Liver (tissue), 10 donors: ENCODE measurements at places on chromosomes 3 and 15.
A peak's percentile ranks its signal among the peaks of the same experiment; 100 is the strongest.

DNA sequence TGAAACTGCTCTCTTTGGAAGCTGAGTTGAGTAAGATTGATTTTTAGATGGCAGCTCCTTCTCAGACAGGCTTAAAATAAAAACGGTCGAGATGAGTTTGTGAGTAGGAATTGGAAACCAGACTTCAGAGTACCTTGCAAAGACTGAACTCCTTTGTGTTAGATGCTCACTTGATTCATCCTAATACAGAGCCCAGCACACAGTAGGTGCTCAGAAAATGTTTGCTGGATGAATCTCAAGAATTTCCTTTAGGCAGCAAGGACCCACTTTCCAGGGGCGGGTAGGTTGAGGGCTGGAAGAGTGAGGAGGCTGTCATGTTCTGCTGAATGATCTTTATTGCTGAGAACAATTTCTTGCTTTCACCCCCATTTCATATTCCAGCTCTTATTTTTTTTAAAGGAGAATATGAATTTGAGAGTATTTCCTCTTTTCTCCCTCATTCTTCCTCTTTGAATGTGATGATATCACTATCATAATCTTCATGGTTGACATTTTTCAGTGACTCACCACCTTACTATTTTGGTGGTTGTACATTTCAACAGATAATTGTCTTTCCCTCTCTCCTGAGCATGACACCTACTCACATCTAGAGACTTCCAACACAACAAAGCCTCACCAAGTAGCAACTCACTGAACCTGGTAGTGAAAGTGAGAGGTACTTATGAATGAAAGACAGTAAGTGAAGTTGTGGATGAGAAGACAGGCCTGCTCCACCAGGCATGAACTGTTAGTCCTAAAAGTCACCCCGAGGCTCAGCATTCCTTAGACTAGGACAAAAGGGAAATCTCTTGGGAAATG, 113.3 kb downstream of the PDCD6IP start:
- no peak for DNase-seq

DNA sequence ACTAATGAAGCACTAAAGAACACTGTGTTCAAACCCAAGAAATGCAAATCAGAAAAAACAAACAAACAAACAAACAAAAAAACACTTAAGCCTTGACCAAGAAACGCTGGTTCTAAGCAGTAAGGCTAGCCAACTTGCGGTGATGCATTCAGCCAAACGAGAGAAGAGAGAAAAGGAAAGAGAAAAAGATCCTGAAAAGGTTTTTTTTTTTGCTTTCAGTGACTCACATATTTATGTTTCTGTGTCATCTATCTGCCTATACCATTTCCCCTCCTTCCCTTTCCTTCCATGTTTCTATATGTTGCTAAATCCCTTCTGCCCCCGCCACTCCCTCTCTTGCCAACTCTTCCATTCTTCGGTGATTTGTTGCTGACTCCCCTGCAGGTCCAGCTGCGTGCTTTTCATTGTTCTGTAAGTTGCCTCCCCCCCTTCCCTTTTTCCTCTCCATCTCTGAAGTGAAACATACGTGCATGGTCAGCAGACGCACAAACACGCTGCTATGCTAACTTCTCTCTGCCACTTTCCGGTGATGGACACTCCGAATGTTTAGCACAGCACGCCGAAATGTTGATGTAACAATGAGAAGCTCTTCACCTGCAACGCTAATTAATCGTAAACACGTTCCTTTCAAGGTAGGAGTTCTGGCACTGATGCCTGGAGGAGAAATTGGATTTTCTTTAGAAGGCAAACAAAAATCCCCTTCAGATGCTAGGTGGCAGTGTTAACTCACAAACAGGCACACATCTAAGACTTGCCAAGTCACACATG, 154.4 kb downstream of the TUSC7 start:
- DNase-seq, result no peak

- DNase-seq, result no peak
These were observed 3.1 kb upstream of the CFAP20DC start for GRCh38 chr3:59052803-59053411.

DNA sequence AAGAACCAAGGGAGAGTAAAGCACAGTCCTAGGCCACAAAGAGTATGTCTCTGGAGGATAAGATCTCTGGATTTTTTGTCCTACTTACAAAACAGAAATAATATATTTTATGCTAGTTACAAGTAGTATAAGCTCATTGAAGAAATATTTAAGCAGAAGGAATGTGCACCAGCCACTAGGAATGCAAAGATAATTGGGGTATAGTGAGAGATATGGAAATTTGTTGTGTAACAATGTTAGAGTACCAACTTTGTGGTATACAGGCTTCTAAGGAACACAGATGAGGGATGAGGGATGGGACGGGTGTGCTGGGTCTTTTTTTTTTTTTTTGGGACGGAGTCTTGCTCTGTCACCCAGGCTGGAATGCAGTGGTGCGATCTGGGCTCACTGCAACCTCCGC, 26.5 kb downstream of the AKAP13 start:
- no peak for DNase-seq

GRCh38 chr15:89442671-89443307, 53.6 kb downstream of the RHCG start:
- DNase-seq, result peak; percentile 73

DNA sequence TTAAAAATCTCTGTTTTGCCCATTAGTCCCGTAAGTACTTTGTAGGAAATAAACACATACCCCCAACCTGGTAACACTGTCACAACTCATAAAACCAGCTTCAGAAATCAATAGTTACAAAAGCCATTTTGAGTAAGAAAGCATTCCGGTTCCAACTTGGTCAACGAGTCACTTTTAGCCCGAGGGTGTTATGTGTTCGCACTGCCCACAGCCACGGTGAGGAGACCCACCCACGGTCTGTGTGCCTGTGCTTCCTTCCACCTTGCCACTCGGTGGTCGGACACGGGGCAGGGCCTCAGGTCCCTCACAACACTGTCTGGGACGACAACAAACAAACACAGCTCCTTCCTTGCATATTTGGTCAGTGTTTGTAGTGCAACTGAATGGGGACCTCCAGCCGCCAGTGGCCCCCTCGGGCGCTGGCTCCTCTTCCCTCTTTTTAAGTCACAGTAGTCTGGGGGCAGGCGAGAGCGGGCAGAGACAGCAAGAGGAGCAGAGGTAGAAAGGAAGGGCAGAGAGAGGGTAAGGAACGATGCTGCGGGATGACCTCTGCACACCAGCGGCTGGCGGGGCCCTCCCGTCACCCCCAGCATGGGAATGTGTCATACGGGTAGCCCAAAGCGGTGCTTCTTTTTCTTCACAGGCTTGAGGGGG, 5.2 kb upstream of the MUSTN1 start:
- no peak for DNase-seq

DNA sequence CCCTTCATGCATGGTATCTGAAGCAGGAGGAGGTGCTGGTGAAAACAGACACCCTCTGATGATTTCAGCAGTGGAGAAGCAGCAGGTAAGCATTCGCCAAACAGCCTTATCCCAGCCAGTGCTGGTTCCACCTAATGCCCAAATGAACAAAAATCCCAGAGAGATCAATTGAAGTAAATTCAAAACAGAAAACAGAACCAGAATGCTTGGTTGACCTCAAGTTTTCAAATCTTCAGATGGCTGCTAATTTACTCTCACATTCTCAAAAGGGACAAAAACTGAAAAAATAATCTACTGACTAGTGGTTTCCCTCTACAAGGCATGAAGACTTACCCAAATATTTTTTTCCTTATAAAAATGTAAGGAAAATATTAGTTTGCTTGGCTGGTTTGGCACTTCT, 87.0 kb upstream of the MYO5C start:
- DNase-seq, result no peak

- DNase-seq, result no peak
These were observed 467.5 kb downstream of the C3orf38 start for GRCh38 chr3:88617283-88617682.

GRCh38 chr15:98241032-98241554, 280.6 kb downstream of the ARRDC4 start:
- DNase-seq, result no peak

GRCh38 chr3:81743096-81744025, 18.1 kb downstream of the GBE1 start:
- no peak for DNase-seq

DNA sequence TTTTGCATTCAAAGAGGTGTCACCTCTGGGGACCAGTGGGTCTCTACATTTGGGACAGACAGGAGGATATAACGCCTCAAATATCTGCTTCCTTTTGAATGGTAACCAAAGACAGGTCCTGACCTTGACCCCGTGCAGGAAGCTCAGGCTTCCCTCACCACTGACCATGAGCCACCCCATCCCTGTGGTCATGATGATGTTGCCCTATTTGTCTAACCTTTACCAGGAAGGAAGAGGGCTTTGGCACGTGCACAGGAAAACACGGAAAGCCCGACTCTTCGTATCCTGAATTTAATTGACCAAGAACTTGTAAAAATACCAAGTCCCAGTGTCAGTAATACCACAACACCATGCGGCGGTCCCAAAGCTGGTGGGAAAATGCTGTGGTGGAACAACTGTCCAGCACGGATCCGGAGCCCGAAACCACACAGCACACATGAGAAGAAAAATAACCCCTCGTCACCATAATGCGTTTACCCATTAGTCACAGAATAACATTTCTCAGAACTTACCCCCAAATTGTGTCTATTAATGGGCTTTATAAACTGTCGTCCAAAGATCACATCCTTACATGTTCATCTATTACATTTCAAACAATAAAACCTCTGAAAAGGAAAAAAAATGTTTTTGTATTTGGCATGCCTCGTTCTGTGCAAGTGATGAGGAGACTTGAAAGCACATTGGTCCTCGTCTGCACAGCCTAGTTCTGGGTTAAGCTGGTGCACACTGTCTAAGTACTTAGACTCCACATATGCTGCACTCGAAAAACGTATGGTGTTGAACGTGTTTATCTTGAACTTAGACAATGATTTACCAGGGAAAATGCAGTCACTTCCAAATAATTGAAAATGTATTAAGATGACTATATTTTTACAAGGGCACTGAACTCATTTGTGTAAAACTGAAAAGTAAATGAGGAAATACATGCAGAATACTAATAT, 118.9 kb upstream of the IGF1R start:
- DNase-seq, result no peak

GRCh38 chr3:104273046-104273649, 1093.6 kb upstream of the ALCAM start:
- DNase-seq, result no peak

GRCh38 chr3:109532257-109533216, 195.2 kb upstream of the DPPA4 start:
- DNase-seq, result no peak

- DNase-seq, result no peak
These were observed 284.8 kb downstream of the GBE1 start for GRCh38 chr3:81476692-81477091.

- DNase-seq, result no peak
These were observed 61.9 kb upstream of the CBLB start for GRCh38 chr3:105930733-105931132.

- no peak for DNase-seq
These were observed 72.4 kb downstream of the TBC1D2B start for GRCh38 chr15:78004919-78005634.

DNA sequence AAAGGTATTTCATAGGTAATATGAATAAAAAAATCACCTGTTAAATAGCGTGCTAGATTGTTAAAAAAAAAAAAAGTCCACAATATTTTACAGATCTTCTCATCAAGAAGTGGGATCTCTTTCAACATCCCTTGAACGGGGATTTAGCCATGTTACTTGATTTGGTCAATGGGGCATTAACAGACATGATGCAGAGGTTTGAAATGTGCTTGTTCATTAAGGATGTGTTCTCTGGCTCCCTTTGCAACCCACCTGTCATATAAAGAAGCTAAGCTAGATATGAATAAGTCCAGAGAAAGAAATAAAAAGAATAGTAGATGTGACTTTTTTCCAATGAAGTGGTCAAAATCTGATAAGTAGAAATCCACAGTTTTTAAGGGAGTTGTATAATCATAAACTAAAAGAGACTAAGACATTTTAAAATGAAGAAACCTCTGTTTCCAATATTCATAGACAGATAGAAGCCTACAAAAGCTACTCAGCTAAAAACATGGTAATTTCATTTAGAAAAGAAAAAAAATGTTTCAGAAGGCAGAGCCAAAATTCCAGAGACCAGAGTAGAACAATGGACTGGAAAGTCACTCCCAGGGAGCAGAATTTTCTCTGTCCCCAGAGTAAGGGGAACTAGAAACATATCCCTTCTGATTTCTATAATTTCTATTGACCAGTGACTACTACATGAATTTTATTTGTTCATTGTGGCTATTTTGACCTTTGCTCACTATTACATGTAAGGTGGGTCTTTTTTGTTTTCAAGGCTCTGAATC, 79.2 kb downstream of the PLSCR2 start:
- no peak for DNase-seq

GRCh38 chr3:72629191-72629631, 219.0 kb downstream of the SHQ1 start:
- no peak for DNase-seq

- no peak for DNase-seq
These were observed 44.5 kb downstream of the NCEH1 start for GRCh38 chr3:172666181-172666872.

DNA sequence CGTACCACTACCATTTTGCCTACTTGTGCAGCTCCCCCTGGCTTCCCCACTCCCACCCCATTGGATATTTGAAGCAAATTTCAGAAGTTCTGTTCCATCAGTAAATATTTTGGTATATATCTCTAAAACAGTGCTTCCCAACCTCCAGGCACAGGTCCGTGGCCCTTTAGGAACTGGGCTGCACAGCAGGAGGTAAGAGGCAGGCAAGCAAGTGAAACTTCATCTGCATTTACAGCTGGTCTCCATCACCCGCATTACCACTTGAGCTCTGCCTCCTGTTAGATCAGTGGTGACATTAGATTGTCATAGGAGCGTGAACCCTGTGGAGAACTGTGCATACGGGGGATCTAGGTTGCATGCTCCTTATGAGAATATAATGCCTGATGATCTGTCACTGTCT, 97.2 kb upstream of the LRRFIP2 start:
- DNase-seq, result no peak

- no peak for DNase-seq
These were observed 435.3 kb upstream of the KCNMB2 start for GRCh38 chr3:178100908-178101307.

- DNase-seq, result no peak
These were observed 84.5 kb upstream of the STT3B start for GRCh38 chr3:31448035-31448881.

DNA sequence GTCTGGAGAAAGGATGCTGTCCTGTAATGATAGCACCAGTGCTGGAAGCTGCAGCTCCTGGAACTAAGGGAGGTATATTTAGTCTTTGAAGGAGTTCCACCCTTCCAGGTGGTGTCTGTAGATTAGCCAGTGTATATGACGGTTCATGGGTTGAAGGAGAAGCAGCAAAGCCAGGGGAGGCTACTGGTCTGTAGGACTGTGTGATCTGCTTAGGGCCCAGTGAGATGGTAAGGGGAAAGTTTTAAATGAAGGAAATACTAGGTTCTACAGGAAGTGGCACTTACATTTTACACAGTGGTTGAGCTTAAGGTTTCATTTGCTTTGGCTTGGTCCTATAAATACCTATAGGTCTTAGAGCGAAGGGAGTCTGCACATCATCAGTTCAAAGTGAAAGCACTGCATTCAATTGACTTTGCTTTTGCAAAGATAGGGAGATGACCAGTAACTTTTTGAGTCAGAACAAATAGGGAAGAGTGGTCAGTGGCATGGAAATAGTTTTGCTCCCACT, 5.6 kb downstream of the SLC25A38 start:
- peak; percentile 60 for DNase-seq
